Activated CD8-positive, alpha-beta memory T cell treated with anti-CD3 and anti-CD28 coated beads, Interleukin-2, amount 50 U/mL, for 4 hours (primary cell): ENCODE measurements at places on chromosomes 13 and 19.

DNA sequence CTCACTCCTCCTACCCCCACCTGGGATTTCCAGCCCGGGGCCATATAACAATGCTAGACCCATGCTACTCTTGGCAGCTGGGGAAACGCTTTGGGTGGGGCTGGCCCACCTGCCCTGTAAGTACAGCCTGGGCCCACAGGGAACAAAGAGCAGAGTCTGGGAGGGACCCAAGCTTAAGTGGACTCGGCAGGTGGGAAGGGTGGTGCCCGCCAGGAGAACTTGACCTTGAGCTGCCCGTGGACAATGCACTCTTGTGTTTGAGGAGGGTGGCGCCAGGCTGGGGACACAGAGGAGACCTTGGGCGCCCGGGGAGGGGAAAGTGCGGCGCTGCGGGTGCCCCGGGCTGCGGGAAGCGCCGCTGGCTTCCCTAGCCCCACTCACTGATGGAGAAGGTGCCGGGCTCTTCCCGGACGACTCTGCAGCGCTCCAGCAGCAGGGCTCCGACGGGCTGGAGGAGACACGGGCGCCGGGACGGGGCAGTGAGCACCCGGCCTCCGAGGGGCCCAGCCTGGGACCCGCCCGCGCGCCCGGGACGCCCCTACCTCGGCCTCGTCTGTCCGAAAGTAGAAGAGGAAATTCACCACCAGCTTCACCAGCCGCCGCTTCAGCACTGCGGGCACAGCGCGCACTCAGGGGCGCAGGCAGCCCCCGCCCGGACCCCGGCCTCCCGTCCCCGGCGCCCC is 607 bp downstream of the PLEKHJ1 start:
- no peak for DNase-seq

DNA sequence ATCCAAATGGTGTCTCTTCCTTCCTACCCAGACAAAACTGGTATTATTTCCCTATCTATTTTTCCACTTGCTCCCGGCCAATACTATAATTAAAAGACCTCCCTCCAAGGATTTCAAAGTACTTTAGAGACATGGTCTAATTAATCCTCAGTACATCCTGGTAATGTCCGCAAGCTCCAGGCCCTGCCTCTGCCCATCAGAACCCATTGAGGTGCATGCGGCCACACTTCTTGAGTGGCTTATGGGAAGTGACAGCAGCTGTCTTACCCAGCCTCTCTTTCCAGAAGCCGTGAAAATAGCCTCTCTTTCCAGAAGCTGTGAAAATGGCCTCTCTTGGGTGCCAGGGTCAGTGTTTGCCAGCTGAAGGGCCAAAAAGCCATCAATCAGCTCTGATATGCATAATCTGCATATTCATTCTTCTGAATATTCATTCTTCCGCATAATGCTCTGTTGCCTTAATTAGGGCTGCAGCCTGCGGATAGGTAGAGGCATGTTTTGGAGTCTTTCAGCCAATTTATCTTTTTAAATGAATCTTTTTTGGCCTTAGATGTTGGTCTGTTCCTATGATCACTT is 148.4 kb upstream of the TMTC4 start:
- no peak for DNase-seq

GRCh38 chr13:45879666-45880065 is 28.1 kb upstream of the SIAH3 start:
- DNase-seq: no peak

DNA sequence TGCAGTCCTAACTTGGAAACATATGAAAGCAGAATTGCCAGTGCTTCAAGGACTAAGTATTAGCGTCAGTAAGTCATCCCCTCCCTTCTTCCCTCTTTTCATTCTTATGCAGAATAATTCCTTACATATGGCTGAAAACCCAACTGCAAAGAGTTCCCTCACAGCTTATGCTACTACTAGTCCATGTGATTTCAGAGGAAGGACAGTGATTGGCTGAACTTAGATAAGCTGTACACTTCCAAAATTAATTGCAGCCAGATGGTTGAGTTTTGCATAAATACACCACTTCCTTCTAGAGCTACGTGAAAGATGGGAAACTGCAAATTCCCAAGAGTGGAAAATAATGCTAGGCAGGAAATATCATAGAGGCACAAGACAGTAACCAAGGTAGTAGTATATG is 730.4 kb downstream of the OLFM4 start:
- no peak for DNase-seq

- DNase-seq: peak; percentile 63
Observed at GRCh38 chr19:49475995-49476880, 2.2 kb downstream of the FLT3LG start.

- DNase-seq: peak; percentile 72
Observed at GRCh38 chr19:3210347-3211017, 14.0 kb upstream of the CELF5 start.

GRCh38 chr13:113110048-113110851 is 4.7 kb downstream of the F7 start:
- peak; percentile 60 for DNase-seq

- DNase-seq: no peak
Observed at GRCh38 chr13:48210178-48210577, 22.8 kb upstream of the ITM2B start.

DNA sequence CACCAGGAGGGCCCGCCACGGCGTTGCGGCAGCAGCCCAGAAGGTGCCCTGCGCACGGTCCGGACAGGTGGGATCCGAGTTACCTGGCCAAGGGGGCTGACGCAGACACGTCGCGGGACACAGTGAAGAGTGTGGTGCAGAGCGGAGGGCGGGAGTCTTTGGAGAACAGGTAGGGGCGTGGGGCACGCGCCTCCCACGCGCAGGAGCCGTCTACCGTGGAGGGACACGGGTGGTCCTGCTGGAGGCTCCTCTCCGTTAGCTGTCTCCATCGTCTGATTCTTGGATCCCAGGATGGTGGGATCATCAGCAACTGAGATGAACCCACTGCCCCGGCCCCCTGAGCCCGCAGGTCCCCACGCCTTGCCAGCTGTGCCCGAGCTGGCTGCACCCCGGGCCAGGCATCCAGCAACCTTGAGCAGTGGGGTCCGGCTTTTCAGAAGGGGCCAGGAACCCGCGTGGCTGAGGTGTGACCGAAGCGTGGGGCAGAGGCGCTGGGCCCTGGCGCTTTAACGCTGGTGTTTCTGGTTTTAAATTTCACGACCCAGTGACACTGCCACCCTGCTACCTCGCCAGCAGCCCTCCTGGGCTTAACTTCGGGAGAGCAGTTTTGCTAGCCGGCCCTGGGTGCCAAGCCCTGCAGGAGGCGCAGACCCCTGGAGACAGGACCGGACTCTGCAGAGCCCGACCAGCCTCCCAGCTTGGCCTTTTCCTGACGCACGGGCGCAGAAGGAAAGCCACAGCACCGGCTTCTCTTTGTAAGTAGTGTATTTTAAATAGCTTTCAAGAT is 7.3 kb downstream of the FGF22 start:
- DNase-seq: no peak

DNA sequence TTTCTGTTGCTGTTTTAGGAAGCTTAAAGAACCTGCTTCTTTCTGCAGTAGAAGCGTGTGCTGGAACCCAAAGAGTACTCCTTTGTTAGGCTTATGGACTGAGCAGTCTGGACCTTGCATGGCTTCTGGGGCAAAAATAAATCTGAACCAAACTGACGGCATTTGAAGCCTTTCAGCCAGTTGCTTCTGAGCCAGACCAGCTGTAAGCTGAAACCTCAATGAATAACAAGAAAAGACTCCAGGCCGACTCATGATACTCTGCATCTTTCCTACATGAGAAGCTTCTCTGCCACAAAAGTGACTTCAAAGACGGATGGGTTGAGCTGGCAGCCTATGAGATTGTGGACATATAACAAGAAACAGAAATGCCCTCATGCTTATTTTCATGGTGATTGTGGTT is 103.1 kb downstream of the TNFRSF19 start:
- DNase-seq: no peak

GRCh38 chr13:79937311-79937710 is 403.6 kb downstream of the SPRY2 start:
- no peak for DNase-seq

GRCh38 chr19:40056505-40056904 is 474 bp upstream of the ZNF780B start:
- no peak for DNase-seq

GRCh38 chr19:46226438-46226973 is 3.0 kb upstream of the IGFL1 start:
- DNase-seq: no peak

DNA sequence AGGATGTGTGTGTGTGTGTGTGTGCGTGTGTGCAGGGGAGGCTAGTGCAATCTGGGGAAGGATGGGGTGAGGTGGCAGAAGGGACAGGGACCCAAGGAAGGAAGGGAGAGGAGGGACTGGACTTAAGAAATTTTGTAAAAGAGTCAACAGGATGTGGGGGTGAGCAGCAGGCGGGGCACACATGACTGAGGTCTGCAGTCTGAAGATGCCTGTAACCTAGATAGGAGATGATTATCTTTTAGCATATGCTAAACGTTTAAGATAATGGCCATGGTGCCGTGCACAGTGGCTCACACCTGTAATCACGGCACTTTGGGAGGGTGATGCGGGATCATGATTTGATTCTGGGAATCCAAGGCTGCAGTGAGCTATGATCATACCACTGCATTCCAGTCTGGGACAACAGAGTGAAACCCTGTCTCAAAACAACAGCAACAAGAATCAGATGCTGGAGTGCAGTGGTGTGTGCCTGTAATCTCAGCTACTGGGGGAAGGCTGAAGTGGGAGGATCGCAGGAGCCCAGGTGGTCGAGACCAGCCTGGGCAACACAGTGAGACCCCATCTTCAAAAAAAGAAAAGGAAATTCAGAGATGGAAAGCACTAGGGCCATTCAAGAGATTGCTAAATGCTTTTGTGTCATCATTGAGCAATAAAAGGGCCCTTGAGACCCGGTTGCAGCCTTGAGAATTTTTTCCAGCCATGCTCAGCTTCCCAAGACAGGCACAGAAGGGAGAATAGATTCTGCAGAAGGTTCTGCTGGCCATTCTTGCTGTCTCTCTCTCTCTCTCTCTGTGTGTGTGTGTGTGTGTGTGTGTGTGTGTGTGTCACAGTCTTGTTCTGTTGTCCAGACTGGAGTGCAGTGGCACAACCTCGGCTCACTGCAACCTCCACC is 3.8 kb upstream of the ZNF414 start:
- DNase-seq: peak; percentile 43

DNA sequence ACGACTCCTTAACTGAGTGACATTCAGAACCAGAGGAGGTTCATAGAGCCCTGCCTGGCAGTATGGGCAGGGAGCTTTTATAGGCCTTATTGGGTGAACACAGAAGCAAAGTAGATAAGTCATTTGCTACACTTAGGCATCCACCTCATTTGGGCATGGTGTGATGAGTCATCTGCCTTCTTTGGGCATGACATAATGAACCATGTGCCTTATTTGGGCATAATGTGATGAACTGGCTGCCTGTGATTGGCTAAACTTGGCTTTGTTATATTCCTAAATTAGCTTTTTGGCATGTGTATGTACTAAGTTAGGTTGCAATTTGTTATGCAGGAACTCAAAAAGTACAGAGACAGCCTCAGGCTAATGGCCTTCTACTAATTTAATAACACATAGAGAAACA is 2210.2 kb upstream of the PCDH20 start:
- no peak for DNase-seq

DNA sequence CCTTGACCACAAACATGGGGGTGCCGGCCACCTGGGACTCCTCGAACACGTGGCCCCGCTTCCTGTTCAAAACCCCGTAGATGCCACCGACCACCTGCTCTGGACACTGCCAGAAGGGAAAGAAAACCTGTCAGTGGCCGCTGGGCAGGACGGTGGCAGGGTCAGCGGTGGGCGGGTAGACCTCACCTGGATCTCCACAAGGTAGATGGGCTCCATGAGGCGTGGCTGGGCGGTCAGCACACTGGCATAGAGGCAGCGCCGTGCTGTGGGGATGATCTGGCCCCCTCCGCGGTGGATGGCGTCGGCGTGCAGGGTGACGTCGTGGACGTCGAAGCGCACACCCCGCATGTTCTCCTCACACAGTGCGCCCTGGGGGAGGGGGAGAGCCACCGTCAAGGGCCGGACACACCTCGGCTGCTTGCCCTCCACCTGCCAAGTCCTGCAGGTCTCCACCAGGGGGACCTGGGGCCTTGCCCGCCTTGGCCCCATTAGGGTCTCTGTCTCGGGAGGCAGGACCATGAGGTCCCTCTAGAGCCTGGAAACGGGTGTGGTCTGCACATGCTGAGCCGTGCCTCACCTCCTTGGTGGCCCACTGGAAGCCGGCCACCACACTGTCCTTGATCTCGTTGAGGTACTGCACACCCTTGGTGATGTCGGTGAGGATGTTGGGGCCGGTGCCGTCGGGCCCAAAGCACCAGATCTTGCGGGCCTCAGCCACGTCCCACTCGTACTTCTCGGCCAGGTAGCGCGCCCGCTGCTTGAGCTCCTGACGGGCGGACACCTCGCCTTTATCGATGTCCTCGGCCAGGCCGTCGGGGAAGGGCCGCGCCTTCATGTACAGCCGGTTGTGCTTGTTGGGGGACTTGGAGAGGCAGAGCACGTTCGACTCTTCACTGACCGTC is 6.6 kb upstream of the DAPK3 start:
- no peak for DNase-seq

GRCh38 chr19:8504171-8504570 is 1.7 kb upstream of the PRAM1 start:
- no peak for DNase-seq

GRCh38 chr19:13172346-13173138 is 22.3 kb downstream of the IER2 start:
- DNase-seq: peak; percentile 87

- DNase-seq: no peak
Observed at GRCh38 chr13:74910415-74910814, 571.6 kb downstream of the TBC1D4 start.

DNA sequence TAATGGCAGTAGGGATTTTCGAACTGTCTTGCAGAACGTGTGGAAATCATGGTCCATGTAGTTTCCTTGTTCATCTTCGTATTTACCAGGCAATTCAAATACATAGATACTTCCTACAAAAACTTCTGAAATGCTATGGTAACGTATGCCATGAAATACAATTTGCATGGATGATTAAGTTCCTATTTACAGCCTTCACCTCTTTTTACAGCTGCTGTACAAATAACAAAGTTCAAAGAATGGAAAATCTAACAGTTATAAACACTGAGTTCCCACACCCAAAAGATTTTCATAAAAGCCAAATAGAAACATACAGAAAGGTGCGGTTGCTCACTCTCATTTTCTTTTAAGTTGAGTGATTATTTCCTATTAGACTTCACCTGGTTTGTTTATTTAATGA is 115.8 kb upstream of the TNFSF11 start:
- no peak for DNase-seq

DNA sequence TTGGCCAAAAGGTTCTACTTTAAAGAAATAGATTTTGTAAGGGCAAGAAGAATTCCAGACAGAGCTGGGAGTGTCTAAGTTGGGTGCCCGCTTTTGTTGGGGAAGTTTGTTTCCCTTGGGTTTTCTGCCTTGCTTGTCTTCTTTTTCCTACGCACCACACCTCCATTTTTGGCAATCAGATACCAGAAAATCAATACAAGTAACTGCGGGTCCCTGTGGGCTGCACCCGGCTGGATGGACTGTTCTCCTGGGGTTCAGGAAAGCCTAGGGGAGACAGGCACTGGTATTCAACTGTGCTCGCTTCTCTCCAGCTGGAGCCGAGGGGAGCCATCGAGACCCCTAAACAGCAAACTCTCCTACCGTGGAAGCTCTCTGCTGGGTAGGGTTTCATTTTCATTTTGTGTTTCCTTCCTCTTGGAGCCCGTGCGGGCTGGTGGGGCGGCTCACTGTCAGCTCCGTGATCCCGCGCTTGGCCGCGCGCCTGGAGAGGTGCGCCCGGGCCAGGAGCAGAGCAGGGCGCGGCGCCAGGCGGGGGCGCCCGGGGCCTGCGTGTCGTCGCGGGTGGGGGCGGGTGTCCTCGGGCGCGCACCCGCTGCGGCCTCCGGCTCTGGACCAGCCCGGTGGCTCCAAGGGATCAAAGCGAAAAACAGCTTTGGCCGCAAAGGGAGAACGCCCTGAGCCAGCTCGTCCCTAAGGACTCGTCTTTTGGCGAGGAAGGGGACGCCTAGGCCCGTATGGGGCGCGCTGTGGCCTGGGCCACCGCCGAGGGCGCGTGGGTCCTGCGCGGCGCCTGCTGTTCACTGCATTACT is 347.2 kb downstream of the ZNF536 start:
- no peak for DNase-seq
